AG08395 (cell line): ENCODE measurements at places on chromosomes 3 and 15.

GRCh38 chr3:48592519-48593087, 2.5 kb downstream of the COL7A1 start:
- no peak for DNase-seq

- no peak for DNase-seq
Measured at GRCh38 chr3:78052746-78053145, 1012.8 kb downstream of the ROBO2 start.

DNA sequence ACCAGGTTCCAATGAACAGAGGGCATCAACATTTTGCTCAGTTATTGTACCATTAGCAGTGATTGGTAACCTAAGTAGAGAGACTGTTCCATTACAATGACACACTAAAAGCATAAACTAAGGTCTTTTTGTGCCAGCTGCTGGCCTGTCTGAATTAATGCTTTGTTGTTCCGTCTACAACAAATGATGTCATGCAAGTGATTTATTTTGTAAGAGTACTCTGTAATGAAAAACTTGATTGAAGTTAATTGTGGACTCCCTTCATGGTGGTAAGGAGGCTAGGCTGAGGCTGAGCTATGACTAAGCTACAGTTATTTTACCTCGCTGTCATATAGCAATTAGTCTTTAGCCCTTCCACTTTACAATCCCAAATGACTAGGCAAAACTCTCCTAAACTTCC, 23.2 kb downstream of the RCN2 start:
- no peak for DNase-seq

GRCh38 chr3:55514962-55515361, 27.9 kb upstream of the WNT5A start:
- DNase-seq, result no peak

DNA sequence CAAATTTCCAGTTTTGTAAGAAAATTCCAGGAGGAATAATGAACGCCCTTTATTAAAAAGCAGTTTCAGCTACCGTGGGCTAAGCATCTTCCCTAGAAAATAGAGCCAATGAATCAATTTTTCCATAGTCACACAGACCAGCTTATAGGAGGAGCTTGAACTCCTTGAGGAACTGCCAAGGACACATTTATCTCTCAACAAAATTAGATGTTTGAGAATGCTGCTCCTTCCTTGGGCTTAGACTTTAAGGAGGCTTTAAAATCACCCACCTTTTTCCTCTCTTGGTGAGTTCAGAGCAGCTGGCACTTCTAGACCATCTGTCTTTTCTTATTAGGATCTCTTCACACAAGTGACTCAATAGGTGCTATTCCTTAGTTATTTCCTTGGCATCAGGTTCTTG, 588.0 kb downstream of the SQOR start:
- no peak for DNase-seq
